ENCODE measurements at places on chromosomes 13 and 19.

GRCh38 chr13:107799001-107799400, 416.3 kb downstream of the LIG4 start:
- DNase-seq: no peak

GRCh38 chr19:3778899-3779723, 7.1 kb downstream of the MATK start:
- DNase-seq: no peak

- DNase-seq: peak; percentile 12
Observed at GRCh38 chr19:35000647-35001501, 751 bp downstream of the GRAMD1A start.

- no peak for DNase-seq
Observed at GRCh38 chr13:113922412-113923118, 51.3 kb downstream of the C13orf46 start.

GRCh38 chr19:34841780-34842179, 68.8 kb upstream of the ZNF599 start:
- no peak for DNase-seq

DNA sequence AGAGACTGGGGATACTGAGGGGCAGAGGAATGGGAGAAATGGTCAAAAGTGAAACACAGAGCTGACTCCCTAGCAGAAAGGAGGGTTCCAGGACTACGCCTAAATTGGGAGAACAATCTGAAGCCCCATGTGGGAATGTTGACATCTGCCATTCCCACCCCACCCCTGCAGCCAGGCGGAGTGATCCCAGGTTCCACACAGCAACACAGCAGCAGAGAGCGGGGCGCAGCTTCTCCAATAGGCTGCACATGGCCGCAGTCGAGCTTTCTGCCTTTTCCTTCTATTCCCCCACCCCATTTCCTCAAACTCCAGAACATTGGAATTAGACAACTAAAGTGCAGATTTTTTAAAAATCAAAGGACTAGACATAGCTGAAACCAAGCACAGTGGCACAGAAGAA, 104.7 kb downstream of the UBL3 start:
- no peak for DNase-seq

GRCh38 chr19:27679905-27680304, 1533.0 kb downstream of the UQCRFS1 start:
- DNase-seq: no peak

- DNase-seq: no peak
Observed at GRCh38 chr19:21454901-21455300, 50.5 kb upstream of the ZNF429 start.

DNA sequence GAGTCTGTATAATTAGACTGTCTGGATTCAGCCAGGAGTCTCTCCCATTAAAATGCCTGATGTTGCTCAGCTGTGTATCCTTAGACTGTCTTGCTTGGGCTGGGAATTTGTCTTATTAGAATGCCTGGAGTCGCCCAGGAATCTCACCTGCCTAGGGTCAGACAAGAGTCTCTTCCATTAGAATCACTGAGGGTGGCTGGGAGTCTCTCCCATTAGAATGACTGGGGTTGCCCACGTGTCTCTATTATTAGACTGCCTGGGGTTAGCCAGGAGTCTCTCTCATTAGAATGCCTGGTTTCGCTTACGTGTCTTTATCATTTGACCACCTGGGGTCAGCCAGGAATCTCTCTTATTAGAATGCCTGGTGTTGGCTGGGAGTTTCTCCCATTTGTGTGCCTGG, 1450.0 kb downstream of the UQCRFS1 start:
- DNase-seq: no peak

DNA sequence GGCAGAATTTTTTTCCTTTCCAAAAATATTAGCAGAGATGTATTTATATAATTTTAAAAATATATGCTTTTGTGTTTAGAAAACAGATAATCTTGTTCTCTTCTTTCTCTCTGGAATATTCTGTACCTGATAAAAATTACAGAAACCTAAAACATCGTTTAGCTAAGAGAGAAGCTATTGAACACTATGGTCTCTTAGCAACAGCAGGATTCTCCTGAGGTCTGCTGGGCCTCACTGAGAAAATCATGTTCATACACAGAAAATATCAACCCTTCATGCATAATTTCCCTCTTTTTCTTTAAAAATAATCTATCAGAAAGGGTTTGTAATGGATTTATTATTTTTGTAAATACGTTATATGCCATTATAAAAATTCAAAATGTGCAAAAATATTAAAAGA, 242.2 kb downstream of the DCLK1 start:
- no peak for DNase-seq

DNA sequence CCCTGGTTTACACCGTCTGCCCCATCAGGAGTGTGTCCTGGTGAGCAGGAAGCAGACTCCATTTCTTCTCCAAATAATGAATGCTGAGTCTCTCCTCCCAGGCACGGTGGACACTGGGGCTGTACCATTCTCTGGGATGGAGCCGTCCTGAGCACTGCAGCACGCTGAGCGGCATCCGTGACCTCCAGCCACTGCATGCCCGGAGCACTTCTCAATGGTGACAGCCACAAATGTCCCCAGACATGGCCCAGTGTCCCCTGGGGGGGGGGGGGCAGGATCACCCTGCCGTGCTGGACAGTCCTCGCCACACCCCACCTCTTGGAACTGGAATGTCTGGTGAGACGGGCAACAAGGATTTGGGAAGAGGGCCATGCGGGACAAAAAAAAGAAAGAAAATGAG, 37.4 kb downstream of the GNG7 start:
- no peak for DNase-seq

- DNase-seq: no peak
Observed at GRCh38 chr13:107266657-107267056, 698.7 kb upstream of the ARGLU1 start.

DNA sequence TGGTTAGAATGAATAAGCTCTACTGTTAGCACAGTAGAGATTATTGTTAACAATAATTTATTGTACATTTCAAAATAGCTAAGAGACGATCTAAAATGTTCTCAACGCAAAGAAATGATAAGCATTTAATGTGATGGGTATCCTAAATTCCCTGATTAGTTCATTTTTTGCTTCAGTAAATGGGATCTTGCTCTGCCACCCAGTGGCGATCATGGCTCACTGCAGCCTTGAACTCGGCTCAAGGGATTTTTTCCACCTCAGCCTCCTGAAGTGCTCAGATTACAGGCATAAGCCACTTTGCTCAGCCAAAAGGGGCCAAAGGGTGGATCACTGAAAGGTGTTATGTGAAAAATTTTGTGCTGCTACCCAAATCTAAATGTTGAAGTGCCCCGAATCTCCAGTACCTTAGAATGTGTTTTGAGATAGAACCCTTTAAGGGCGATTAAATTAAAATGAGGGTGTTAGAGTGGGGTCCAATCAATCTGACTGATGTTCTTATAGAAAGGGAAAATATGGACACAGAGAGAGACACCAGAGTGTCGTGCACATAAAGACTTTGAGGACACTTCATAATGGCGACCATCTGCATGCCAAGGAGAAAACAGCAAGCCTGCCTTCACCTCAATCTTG, 31.5 kb upstream of the ZNF766 start:
- peak; percentile 62 for DNase-seq

DNA sequence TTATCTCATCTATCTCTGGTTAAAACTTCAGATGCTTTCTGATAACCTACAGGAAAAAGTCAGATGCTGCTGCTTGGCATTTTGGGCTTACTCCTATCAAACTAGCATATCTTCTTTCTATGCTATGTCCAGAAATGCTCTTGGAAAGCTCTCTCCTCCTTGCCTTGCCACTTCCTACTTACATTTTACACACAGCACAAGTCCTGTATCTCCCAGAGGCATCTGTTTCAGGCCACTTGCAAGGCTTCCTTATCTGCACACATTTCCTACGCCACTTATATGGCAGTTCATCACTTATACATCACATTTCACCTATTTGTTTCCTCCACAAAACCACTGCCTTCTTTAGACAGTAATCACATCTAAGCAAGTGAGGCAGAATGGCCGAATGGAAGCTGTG, 220.3 kb downstream of the DNAJC15 start:
- DNase-seq: no peak

DNA sequence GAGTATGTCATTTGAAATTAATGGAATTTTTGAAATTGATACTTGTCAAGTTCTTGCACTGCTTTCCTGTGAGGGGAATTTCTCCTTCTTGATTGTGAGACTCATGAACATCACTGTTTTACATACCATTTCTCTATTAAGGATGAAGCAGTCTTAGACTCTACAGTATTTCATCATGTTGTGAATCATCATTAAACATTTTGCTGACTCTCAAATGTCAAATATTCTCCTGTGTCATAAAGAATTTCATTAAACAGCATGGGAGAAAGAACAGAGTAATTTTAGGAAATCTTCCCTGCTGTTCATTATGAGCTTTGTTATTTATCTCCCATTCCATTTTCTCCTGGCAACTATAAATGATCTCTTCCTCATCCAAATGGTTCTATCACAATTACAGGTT, 729.0 kb downstream of the PCDH9 start:
- DNase-seq: no peak

GRCh38 chr13:65650321-65650720, 1579.8 kb downstream of the PCDH9 start:
- DNase-seq: no peak

GRCh38 chr13:24050292-24050711, 110.2 kb upstream of the SPATA13 start:
- DNase-seq: no peak

DNA sequence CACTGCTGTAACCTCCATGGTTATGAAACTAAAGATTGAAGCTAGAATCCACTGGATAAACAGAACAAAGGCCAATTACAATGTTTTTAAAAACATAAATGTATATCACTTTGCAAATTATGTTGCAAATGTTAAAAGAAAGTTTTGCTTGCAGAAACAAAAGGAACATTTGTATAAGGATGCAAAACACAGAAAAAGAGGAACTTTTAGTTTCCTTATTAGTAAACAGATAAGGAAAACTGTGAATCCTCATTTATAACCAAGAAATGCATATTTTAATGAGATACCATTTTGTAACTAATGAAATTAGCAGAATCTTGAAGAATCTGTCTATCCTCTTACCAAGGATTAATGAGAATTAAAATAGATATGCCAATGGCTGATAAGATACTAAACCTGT, 32.3 kb downstream of the LPAR6 start:
- no peak for DNase-seq

DNA sequence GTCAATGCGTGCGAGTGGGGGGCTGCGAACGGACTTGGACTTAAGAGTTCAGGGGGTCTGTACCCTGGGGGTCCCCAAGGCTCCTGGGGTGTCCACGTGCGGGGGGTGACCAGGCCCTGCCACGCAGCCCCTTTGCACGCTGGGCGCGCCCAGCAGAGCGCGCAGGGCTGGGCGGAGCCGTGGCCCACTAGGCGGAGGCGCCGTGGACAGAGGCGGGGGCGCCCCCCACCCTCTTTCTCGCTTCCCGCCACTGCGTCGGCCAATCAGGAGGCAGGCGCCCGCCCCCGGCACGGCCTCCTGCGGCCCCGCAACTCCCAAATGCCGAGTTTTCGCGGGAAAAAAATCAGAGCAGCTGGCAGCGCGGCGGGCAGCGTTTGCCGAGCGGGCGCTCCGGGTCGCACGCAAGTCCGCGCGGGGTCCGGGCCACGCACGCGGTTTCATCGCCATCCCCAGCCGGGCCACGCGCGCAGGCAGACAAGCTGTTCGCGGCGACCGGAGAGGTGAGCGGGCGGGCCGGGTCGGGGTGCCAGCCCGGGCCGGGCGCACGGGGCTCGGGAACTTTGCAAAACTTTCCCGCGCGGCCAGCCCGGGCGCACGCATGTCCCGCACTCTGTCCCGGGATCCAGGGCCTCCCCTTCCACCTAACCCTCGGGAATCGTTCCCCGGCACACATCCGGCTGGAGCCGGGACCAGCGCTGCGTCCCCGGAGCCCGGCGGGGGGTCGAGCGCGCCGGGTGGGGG, at the start of gene UHRF1:
Gene UHRF1, plus strand, starts transcription at position 346 of the 741 bp plus-strand sequence. CDS start 1,385 bp downstream, outside the sequence.
- peak; percentile 16 for DNase-seq

- DNase-seq: no peak
Observed at GRCh38 chr19:6108721-6109633, 1.3 kb downstream of the RFX2 start.

DNA sequence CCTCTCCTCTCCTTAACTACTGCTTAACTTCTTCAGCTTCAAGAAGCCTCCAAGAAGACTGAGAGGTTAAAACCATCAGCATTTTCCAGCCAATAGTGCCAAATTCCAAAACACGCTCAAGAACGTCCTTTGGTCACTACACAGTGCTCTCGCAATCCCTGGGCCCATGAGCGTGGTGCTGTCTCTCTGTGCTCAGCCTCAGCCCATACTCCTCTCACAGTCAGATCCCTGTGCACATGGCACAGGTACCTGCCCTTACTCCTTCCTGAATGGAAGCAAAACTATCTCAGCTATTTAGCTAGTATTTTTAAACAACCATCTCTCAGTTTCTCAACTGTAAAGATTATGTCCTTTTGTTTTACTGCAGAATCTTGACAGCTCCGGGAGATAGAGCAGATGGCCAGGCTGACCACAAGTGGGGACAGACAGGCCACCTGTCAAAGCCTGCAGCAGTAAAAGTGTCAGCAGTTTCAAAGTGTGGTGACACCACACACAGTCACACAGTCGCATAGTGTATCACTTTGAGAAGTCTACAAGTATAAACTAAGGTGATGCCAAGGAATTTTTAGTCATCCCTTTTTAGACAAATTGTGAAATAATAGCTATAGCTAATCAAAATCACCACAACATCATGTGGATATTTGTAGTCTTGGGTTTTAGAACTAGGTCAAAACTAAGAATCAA, 35.7 kb downstream of the DZIP1 start:
- no peak for DNase-seq

DNA sequence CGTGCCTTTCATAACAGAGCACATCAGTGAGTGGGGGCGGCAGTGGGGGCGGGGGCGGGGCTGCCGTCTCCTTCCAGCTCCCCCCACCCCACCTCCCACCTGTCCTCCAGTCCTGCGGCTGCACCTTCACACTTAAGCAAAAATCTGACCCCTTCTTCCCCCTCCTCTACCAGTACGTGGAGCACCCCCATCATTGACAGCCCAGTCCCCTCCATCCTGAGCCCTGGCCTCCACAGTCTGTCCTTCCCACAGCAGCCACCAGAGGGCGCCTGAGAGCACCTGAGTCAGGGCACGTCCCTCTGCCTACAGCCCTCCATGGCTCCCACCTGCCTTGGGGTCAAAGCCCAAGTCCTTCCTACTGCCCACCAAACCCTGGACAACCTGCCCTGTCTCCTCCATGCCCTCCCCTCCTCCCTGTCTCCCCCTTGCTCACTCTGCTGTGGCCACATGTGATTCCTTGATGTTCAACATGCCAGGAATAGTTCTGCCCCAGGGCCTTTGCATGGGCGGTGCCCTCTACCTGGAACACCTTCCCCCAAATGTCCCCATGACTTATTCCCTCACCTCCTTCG, 4.0 kb downstream of the EBI3 start:
- peak; percentile 53 for DNase-seq

GRCh38 chr13:91078093-91078679, 269.3 kb upstream of the MIR17HG start:
- DNase-seq: peak; percentile 63

DNA sequence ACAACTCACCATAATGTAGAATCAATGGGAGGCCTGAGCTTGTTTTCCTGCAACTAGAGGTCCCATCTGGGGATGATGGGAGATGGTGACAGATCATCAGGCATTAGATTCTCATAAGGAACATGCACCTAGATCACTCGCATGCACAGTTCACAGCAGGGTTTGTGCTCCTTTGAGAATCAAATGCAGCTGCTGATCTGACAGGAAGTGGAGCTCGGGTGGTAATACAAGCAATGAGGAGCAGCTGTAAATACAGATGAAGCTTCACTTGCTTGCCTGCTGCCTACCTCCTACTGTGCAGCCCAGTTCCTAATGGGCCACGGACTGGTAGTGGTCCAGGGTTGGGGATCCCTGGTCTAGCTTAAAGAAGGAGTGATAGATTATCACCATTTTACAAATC, 33.0 kb downstream of the KPNA3 start:
- no peak for DNase-seq

- no peak for DNase-seq
Observed at GRCh38 chr13:107580741-107581412, 634.5 kb downstream of the LIG4 start.

Measured in SK-MEL-5 (cell line).